ENCODE measurements at places on chromosomes 16 and 17. TPM values are rescaled to one million over a fixed set of nuclear protein-coding genes. Genes with fewer than 3 reads are reported as not detected.

DNA sequence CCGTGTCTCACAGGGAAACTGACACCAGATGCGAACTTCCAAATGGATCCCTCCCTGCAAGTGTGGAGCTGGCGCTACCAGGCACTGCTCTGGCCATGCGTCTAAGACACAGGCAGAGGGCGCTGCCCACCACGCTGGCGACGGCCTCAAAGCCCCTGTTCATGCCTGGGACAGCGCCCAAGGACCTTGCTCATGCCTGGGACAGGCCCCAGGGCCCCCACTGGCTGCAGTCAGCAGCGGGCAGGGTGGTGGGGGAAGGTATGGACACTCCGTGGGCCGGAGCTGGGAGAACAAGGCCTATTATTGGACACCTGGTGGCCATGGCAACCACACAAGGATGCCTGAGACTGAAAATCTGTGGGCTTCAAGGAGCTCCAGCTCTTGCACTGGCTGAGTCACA, 8.8 kb downstream of the ZG16B start:
- no peak overlapping the region for H3K4me3 ChIP-seq
- DNase-seq, result peak; percentile 66
- H3K36me3 ChIP-seq, result no peaks in the 10 kb centered on the region
- no peak overlapping the region for H3K27ac ChIP-seq
- H3K27me3 ChIP-seq, result no peaks in the 10 kb centered on the region

Gene CA5A
- not detected for total RNA-seq

- no peak overlapping the region for H3K4me3 ChIP-seq
- no peak overlapping the region for H3K27ac ChIP-seq
- H3K4me1 ChIP-seq, result no peaks in the 10 kb centered on the region
- no peaks in the 10 kb centered on the region for H3K27me3 ChIP-seq
- peaks cover 6% of the 10 kb centered on the region for H3K36me3 ChIP-seq
Observed at GRCh38 chr17:59683283-59683682, 23.9 kb downstream of the PTRH2 start.

- no peaks in the 10 kb centered on the region for H3K36me3 ChIP-seq
- no peaks in the 10 kb centered on the region for H3K27me3 ChIP-seq
- H3K27ac ChIP-seq, result peak overlapping the region; percentile 92
- H3K4me1 ChIP-seq, result no peaks in the 10 kb centered on the region
Observed at GRCh38 chr17:57875290-57876022, 25.6 kb upstream of the MRPS23 start.

DNA sequence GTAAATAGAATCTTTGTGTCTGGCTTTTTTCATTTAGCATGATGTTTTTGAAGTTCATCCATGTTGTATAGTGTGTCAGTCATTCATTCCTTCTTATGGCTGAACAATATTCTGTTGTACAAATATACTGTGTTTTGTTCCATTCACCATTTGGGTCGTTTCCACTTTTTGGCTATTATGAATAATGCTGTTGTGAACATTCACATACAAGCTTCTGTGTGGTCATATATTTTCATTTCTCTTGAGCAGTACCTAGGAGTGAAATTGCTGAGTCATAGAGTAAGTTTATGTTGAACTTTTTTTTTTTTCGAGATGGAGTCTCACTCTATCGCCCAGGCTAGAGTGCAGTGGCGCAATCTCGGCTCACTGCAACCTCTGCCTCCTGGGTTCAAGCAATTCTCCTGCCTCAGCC, 32.3 kb upstream of the TAOK1 start:
- H3K4me1 ChIP-seq, result no peaks in the 10 kb centered on the region
- DNase-seq, result no peak
- no peaks in the 10 kb centered on the region for H3K27me3 ChIP-seq
- H3K4me3 ChIP-seq, result no peak overlapping the region
- H3K27ac ChIP-seq, result no peak overlapping the region
- no peaks in the 10 kb centered on the region for H3K36me3 ChIP-seq

Gene STAT5B
- total RNA-seq, result 78.0 TPM

GRCh38 chr17:76530095-76530723, 7.3 kb downstream of the CYGB start:
- no peak overlapping the region for H3K4me3 ChIP-seq
- H3K36me3 ChIP-seq, result no peaks in the 10 kb centered on the region
- DNase-seq, result peak; percentile 71

- H3K27me3 ChIP-seq, result no peaks in the 10 kb centered on the region
- H3K4me3 ChIP-seq, result peak overlapping the region; percentile 87
- H3K27ac ChIP-seq, result peak overlapping the region; percentile 91
- H3K36me3 ChIP-seq, result no peaks in the 10 kb centered on the region
- no peaks in the 10 kb centered on the region for H3K4me1 ChIP-seq
- DNase-seq, result no peak
Observed at GRCh38 chr17:12667299-12667958, 1.7 kb downstream of the MYOCD start.

DNA sequence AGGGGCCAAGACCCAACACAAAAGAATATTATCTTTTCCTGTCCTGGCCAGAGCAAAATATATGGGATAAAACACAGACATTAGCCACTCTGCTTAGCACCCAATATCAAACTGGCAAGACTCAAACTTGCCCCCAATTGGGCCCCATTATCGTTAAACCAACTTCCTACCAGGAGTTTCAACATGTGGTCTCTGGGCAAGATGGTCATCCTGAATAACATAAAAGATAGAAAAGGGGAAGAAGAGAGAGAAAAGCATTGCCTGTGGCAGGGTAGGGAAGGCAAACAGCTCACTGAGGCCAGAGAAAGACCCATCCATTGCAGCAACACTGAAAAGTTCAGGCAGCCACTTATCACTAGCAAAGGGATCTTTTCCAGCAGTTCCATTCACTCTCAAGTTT, 502.1 kb downstream of the KIF2B start:
- no peak for DNase-seq
- no peaks in the 10 kb centered on the region for H3K27me3 ChIP-seq
- no peak overlapping the region for H3K4me3 ChIP-seq
- H3K4me1 ChIP-seq, result no peaks in the 10 kb centered on the region
- H3K27ac ChIP-seq, result no peak overlapping the region
- H3K36me3 ChIP-seq, result no peaks in the 10 kb centered on the region

GRCh38 chr16:91484-91883, 13.5 kb downstream of the MPG start:
- no peaks in the 10 kb centered on the region for H3K4me1 ChIP-seq
- H3K36me3 ChIP-seq, result no peaks in the 10 kb centered on the region
- DNase-seq, result no peak
- no peaks in the 10 kb centered on the region for H3K27me3 ChIP-seq
- H3K27ac ChIP-seq, result no peak overlapping the region

Gene ZNF469
- total RNA-seq, result 5.2 TPM

Gene KRT33A
- not detected for total RNA-seq
